ENCODE measurements at places on chromosomes 4 and X. TPM values are rescaled to one million over a fixed set of nuclear protein-coding genes. Genes with fewer than 3 reads are reported as not detected.

Gene NAP1L3
- 10.3 TPM for total RNA-seq

Gene NSUN7
- not detected for total RNA-seq

Gene TMSB15A
- total RNA-seq: not detected

Gene FAM47E
- 1.9 TPM for total RNA-seq

Gene AWAT2
- 0.08 TPM for total RNA-seq

Gene MAGEA10
- not detected for total RNA-seq

Gene RTL5
- total RNA-seq: 3.3 TPM

Gene RTL9
- total RNA-seq: not detected

Gene TMEM31
- not detected for total RNA-seq

Gene CFAP47
- not detected for total RNA-seq

Gene PLP1
- total RNA-seq: 0.12 TPM

Gene KLHL4
- total RNA-seq: 1.1 TPM

Gene GPRASP3
- total RNA-seq: 8.0 TPM

Gene RBM47
- 0.38 TPM for total RNA-seq

Gene RIPPLY1
- total RNA-seq: not detected
